GM19239 (cell line): ENCODE measurements at places on chromosomes 6 and 20.

DNA sequence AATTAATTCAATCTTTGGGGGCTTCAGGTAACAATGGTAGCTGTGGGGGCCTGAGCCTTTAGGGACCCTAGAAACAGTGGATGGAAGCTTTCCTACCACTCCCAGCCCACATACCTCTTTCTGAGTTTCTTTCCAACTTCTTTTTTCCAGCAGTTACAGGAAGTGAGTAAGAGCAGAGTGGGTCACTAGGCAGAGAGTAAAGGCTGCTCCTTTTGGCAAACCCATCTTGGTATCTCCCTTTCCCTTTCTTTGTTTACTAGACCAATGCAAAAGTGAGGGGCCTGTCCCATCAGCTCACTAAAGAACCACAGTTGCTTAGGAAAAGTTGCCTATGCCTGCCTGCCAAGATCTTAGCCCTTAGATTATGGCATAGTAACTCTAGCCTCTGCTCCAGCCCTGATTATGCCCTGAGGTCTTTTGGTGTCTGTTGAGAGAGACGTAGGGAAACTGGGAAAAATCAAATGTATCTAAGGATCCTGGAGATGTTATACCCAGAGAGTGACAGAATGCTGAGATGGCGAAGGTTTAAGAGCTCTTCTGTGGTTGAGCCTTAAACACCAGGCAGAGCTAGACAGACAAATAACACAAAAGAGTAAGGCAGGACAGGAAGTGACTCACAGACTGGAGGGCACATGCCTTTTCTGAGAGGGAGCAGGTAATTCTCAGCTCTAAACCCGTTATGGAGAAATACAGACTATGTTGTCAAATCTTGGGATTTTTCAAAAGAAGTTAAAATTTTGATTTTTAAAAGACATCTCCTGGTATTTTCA lies 31.3 kb downstream of the TRMT6 start:
- no peak for DNase-seq

DNA sequence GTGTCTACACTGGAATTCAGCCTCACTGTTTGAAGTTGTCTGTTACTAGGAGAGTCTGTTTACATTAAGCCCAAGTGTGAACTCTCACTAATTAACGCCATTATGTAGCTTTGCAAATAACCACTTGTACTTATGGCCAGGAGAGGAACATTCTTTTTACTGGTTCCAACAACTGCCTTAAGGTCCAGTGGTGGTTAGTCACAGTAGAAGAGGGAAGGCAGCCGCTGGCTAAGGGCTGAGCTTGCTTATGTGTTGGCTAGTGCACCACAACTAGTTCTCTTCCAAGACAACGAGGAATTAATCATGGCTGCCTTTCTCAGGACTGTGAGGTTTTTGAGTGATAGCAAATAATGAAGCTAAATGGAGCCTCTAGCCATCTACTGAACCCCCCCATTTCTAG lies 14.9 kb upstream of the SLC22A23 start:
- DNase-seq = no peak

GRCh38 chr6:130717657-130718056 lies 109.5 kb upstream of the SMLR1 start:
- no peak for DNase-seq

DNA sequence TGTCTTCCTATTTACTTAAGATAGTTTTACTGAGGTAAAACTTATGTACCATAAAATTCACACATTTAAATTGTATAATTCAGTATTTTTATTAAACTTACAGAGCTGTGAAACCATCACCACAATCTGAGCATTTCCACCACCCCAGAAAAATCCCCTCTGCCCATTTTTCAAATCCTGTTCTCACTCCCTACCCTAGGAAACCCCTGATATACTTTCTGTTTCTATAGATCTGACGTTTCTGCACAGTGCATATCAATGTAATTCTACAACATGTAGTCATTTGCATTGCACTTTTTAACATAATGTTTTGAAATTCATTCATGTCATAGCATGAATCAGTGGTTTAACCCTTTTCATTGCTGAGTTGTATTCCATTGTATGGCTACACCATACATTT lies 96.7 kb upstream of the OPRM1 start:
- DNase-seq = no peak

GRCh38 chr6:38262026-38262425 lies 377.7 kb downstream of the BTBD9 start:
- no peak for DNase-seq
